Activated CD4-positive, CD25-positive, alpha-beta regulatory T cell (primary cell): ENCODE measurements at places on chromosomes 6 and 20.

- DNase-seq: no peak
These were observed 72.3 kb downstream of the MACROD2 start for GRCh38 chr20:14067603-14068002.

DNA sequence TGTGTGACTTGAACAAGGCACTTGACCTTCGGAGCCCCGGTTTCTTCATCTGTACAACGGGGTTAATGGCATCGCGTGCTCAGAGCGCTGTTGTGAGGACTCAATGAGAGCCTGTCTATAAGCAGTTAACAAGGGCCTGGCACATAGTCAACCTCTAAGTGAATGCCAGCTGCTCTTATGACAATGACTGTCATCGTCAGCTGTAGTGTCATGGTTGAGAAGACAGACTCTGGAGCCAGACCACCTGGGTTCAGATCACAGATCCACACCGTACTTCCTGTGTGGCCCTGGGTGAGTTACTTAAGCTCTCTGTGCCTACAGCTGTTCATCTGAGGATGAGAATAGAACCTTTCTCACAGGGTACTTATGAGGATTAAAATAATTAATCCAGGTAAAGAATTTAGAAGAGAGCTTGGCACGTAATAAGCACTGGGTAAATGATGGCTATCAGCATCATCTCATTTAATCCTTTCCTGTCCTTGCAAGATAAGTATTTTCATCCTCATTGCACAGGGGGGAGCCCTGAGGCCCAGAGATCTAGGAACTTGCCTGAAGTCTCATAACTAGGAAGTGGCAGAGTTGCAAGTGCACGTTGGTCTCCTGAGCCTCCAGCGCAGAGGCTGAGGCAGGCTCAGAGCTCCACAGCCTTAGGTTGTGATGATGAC is 105.3 kb downstream of the EYA2 start:
- DNase-seq: no peak

- no peak for DNase-seq
These were observed 225.1 kb downstream of the ERMARD start for GRCh38 chr6:169976301-169977081.

GRCh38 chr6:170232186-170233002 is 58.5 kb downstream of the DLL1 start:
- no peak for DNase-seq

DNA sequence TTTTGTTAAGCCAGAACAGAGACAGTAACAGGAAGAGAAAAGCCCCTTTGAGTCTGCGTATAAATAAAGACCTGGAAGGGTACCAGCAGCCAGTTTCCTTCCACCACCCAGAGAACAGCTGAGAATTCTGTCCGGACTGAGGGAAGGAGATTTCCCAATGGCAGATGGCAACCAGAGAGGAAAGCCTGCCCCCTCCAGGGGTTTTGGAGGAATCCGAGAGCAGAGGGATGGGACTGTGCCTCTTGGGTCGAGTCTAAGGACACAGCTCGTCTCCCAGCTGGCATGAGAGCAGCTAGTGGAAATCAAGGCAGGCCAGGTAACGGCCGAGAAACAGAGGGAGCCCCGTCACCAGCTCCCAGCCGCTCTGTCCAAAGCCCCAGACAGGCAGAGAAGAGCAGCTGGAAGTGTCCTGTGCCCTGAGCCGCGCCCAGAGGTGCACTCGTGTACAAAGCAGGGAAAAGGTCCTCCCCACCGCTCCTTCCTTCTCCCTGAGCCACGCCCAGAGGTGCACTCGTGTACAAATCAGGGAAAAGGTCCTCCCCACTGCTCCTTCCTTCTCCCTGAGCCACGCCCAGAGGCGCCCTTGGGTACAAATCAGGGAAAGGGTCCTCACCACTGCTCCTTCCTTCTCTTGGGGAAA is 134.0 kb upstream of the SNX9 start:
- DNase-seq: no peak

DNA sequence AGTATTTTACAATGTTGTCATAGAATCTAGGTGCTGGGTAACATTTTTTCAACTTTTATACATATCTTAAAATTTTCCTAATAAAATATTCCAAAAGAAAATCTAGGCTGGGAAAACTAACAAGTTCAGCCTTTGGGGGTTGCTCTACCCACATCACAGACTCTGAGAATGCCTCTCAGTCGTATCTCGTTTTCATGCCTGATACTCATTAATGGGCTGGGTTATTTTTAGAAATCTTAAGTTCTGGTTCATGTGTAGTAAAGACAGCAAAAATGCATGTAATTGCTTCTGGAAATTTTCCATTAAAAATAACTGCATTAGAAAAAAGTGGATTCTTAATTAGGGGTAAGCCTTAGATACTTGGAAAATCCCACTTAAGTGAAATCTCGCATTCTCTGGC is 149.3 kb downstream of the SLC24A3 start:
- no peak for DNase-seq

GRCh38 chr20:50429412-50429811 is 80.8 kb upstream of the PTPN1 start:
- DNase-seq: no peak

DNA sequence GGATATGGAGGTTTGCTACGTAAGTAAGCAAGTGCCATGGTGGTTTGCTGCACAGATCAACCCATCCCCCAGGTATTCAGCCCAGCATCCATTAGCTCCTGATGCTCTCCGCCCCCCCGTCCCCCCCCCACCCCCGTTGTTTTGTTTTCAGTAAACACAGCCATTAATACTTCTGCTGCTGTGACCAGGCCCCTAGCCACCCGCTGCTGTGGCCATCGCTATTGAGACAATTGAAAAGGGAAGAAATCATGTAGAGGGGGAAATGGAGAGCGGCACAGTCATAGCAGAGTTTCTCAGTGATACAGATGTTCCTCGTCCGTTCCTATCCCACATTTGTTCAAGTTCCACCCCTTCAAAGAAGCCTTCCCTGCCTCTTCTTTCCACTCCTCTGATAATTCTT is 24.9 kb downstream of the SLC35D3 start:
- no peak for DNase-seq

- DNase-seq: no peak
These were observed 3.3 kb downstream of the ID1 start for GRCh38 chr20:31608251-31608945.

DNA sequence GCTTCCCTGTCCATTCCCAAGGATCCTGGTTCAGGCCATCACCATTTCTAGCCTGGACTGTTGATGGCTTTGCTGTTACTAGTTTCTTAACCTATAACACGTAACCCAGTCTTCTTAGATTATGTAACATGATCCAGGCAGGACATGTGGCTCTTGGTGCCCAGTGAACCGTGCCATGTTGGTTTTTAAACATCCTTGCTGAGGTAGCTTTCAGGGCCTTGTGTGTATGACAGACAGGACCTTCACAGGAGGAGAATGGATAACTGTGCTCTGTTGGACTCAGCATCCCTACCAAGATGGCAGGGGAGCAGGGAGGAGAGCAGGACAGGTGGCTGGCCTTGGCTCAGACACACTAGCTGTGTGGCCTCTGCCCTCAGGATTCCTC is 46.8 kb downstream of the PANK2 start:
- no peak for DNase-seq
